Right renal cortex interstitium (tissue), 3 donors: ENCODE measurements at places on chromosomes 3 and 15. TPM values are rescaled to one million over a fixed set of nuclear protein-coding genes. Genes with fewer than 3 reads are reported as not detected.
A peak's percentile ranks its signal among the peaks of the same experiment; 100 is the strongest.

GRCh38 chr15:72199721-72200212 is 2.2 kb upstream of the GRAMD2A start:
- peak; percentile 60 for DNase-seq

GRCh38 chr3:115864911-115865310 is 241.6 kb downstream of the GAP43 start:
- no peak for DNase-seq

DNA sequence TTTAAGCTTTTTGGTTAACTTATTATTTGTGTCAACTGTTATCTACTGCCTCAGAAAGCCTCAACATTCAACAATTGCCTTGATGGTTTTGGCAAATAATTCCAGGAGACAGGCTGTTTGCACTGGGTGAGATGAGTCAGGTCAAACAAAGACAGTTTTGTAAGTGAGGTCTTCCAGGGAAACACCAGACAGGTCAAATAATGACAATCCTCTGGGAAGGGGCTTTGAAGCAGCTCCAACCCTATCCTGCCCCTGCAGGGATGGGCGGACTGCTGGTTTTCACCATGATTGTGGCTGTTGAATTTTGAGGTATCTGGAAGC is 79.4 kb upstream of the PRR23E start:
- no peak for DNase-seq

GRCh38 chr15:67883234-67883773 is 43.5 kb upstream of the RNU6-1 start:
- DNase-seq, result no peak

GRCh38 chr3:20039765-20040547 is at the start of gene KAT2B:
Gene KAT2B (plus strand): TSS chr3:20040446. CDS start chr3:20040478, 32 bp downstream.
- DNase-seq, result no peak

- DNase-seq, result no peak
Observed at GRCh38 chr3:140403079-140403478, 274.8 kb upstream of the TRIM42 start.

GRCh38 chr15:69719527-69720240 is 267.1 kb downstream of the RPLP1 start:
- no peak for DNase-seq

DNA sequence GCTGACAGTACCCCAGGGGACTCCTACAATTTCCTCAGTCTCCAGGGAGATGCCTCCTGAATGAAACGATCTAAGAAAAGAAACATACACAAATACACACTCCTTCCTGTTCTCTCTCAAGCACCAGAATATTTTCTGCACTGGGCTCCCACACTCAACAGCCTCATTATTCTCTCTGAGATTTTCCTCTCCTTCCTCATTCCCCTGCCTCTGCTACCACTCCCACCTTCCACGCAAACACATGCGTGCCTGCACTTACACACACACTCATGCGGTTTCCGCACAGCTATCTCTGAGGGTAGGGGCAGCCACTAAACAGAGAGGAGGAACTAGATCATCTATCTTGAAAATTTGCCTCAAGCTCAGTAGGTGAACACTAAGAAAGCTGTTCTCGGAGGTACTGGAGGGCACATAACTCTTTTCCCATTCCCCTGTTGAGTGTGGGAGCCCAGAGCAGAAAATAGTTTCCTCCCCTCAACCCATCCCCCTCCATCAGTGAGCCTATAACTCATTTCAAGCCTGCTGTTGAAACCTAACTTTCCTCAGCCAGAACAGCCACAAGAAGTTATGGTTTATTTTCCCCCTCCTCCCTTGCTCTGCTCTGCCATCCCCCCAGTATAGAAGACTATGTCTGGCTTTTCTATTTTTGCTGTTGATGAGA is 30.5 kb upstream of the TIPARP start:
- no peak for DNase-seq

Gene DPPA4
- polyA plus RNA-seq, result 5.2 TPM

- no peak for DNase-seq
Observed at GRCh38 chr15:52788099-52788986, 1.8 kb downstream of the ONECUT1 start.

DNA sequence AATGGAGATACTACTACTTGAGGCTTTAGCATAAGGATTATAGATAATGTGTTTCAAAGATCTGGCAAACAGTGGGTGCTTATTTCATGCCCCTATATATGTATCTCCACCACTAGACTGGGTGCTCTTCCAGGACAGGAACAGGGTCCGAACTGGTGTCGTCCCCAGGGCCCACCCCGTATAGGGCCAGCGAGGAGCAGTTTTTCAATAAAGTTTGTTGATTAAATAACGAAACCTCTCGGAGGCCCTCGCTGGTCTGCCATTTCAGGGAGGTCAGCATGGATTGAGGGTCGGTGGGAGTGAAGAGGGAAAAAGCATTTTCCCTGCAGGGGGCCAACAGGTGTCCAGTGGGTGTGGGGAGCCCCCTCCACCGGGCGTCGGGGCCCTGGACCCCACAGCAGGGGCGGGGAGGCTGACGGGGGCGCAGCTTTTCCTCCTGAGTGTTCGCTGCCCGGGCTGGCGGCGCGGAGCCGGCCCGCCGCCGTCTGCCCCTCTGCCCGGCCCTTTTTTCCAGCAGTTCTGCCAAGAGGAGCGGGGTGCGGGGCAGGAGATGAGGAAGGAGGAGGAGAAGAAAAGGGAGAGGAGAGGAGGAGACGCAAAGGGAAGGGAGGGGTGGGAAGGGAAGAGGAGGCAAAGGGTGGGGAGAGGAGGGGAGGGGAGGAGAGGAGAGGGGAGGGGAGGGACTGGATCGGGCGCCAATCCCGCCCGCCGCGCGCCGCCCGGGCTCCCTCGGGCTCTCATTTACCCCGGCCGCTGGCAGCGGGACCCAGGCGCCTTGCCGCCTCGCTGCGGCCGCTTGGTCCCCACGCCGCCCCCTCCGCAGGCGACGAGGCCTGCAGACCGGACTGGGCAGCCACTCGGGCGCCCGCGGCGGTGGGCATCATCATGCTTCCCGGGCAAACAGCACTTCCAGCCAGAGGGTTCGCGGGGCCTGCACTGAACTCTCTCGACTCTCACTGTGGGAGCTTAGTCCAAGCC is 66.3 kb downstream of the ISG20 start:
- DNase-seq, result peak; percentile 33

GRCh38 chr15:85947936-85948335 is 131.7 kb upstream of the AGBL1 start:
- DNase-seq, result no peak

DNA sequence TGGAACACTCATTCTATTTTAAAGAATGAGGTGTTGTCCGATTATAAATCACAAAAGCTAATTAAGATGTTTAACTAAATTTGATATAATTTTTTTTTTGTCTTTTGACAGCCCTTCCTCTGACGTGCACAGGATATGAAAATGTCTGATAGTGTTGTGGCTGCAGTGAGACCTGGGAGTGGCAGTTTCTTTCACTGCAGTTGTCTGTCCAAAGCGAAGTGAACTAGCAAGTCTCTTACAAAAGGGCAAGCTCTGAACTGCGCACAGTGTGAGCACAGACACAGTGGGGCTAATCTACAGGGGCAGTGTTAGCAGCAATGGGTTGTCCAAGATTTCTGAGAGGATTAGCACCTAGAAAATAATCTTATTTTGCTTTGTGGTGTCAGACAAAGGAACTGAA is 29.1 kb upstream of the MYRIP start:
- DNase-seq, result no peak

DNA sequence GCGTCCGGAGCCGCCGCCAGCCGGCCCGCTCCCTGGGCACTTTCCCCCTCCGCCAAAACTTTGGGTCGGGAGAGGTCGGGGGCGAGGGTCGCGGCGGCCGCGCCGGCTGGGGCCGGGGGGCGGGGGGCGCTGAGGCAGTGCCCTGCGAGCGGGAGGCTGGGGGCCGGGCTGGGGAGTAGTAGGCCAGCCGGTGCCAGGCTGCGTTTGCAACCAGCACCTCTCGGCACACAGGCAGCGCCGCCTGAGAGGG is 452 bp downstream of the BBX start:
- DNase-seq, result no peak

GRCh38 chr3:156661155-156661554 is 13.2 kb upstream of the TIPARP start:
- DNase-seq, result no peak

Gene MAGEF1
- 87.1 TPM for polyA plus RNA-seq

DNA sequence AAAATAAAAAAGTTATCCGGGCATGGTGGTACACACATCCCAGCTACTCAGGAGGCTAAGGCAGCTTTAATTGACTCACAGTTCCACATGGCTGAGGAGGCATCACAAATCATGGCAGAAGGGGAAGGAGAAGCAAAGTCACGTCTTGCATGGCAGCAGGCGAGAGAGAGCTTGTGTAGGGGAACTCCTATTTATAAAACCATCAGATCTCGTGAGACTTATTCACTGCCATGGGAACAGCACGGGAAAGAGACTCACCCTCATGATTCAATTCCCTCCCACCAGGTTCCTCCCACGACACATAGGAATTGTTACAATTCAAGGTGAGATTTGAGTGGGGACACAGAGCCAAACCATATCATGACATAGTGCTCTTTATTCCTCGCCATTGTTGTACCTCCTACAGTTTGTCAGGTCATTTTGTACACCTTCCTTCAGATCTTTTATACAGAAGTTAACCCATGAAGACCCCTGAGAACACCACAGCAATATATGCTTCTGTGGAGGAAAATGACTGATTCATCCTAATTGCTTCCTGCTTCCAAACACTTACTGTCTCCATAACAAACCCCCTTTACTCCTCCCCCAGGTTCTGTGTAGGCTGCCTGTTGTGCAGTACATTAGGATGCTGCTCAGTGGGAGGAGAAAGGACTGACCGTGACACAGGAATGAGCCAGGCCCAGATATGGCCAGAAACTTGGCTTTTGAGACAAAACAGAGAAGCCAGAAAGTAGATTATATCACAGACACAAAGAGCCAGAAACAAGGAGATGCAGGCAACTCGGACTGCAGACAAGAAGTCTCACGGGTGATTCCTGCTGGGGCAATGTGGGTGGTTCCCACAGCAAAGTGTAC is 67.9 kb upstream of the HEG1 start:
- DNase-seq, result no peak

- DNase-seq, result no peak
Observed at GRCh38 chr15:70357453-70357852, 259.7 kb upstream of the TLE3 start.

Gene MCTP2
- polyA plus RNA-seq, result 18.8 TPM

DNA sequence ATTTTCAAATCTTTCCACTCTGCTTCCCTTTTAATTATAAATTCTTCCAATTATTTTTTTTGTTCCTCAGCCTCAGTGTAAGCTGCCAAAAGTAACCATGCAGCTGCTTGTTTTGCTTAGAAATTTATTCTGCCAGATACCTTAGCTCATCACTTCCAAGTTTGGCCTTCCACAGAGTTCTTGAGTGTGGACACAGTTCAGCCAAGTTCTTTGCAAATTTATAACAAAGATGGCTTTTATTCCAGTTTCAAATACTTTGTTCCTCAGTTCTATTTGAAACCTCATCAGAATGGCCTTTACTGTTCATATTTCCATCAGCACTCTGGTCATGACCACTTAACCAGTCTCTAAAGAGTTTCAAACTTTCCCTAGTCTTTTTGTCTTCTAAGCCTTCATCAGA is 10.3 kb downstream of the RTP1 start:
- DNase-seq, result no peak

Gene PLD1
- 13.6 TPM for polyA plus RNA-seq

GRCh38 chr15:100438570-100438969 is 90.2 kb downstream of the CERS3 start:
- peak; percentile 57 for DNase-seq

DNA sequence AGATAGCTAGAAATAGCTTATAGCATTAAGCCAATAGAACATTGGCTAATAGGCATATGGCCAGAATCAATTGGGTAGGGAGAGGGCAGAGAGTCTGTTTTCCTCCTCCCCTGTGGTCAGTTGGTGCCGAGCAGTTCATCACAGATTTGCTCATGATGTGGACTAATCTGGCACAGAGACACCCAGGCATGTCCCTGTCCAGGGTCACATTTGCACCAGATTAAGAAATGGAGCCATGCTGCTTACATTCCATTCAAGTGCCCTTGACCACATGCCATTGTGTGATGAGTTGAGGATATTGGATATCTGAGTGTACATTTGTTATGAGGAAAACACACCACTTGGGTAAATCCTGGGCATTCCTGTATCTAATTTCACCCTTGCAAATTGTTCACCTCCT is 53.4 kb downstream of the USP13 start:
- no peak for DNase-seq

DNA sequence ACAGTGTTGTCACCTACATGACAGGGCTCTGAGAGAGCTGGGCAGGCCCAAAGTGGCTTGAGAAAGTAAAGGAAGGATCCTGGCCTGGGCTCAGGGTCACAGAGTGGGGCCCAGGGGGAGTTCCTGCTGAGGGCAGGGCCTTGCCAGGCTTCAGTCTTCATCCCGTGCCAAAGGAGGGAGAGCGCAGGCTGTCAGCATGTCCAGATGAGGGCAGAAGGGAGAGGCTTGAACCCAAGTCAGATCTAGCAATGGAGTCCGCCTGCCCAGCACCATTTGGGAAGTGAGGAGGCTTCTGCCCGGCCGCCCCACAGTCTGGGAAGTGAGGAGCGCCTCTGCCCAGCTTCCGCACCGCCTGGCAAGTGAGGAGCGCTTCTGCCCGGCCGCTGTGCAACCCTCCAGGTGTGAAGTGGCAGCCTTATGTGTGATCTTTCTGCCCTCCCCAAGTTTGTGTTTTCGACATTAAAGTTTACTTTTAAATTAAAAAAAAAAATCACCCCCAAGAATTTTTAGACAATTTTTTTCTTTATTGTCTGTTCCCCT is 303.6 kb upstream of the PROK2 start:
- DNase-seq, result no peak

Gene MUC20
- polyA plus RNA-seq, result 18.8 TPM

DNA sequence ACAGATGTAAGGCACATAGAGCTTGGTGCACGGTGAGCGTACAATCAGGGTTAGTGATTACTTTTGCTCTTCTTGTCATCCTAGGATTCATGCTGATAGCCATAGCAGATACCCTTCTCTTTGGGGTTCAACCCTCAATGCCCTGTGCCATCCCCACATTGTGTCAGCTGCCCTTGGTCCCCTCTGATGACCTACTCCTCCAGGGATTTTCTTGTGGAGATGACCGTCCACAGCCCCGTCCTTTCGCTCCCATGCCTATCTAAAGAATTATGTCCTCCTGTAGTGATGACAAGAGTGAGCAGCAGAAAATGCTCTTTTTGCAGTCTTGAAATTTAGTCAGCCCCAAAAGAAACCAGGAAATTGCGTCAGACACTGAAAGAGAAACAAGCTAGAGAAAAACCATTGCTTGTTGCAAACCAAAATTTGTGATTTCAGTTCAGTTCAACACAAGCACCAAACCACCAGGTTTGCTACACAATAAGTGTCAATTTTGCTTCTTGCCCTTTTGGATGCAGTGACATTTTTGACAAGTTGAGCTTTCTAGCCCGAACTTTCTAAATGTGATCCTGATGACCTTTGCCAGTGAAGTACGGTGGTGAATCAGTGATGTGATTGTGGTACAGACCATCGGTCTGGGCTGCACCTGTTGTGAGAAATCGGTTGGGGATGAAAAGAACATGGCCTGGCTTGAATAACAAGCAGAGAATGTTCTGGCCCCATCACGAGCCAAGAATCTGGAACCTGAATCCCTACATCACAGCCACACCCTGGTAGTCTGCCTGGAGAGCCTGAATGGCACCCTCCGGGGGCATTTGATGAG is 41.3 kb downstream of the CMTM7 start:
- DNase-seq, result no peak

DNA sequence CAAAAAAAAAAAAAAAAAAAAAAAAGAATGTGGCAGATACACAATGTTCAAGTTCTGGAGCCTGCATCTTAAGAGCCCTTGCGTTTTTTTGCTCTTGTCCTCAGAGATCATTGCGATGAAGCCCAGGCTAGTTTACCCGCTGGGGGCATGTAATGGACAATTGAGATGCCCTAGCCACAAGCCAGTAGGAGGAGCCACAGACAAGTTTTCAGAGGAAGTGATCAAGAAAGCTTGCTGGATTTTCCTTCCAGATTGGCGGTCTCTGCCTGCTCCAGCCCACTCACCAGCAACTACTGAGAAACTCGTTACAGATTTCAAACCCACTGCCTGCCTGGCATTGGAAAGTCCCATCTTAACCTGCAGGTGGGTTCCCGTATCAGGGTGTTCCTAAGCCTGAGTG is 192.1 kb upstream of the EOMES start:
- no peak for DNase-seq
